ENCODE measurements at places on chromosomes 7 and 10. TPM values are rescaled to one million over a fixed set of nuclear protein-coding genes. Genes with fewer than 3 reads are reported as not detected.
A peak's percentile ranks its signal among the peaks of the same experiment; 100 is the strongest.

GRCh38 chr7:141221007-141221612, 147.2 kb downstream of the TMEM178B start:
- DNase-seq, result no peak

TSPAN12 gene
- 89.3 TPM for total RNA-seq

DNA sequence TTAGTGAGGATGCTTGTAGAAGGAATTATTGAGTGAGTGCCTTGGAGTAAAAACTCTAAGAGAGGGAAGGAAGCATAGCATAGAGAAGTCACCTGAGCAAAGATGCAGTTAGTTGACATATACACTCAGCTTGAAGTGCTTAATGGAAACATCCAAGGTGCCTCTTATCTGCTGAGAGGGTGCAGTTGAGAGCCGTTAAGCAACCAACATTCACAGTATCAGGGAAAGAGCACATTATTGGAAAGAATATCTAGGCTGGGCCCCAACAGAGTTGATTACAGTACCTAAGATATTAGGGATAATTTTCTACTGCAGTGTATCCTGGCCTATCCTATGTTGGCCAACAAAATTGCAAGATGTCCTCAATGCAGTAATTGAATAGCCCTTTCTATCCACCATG, 302.0 kb downstream of the ETV1 start:
- DNase-seq, result no peak

KCNH2 gene
- total RNA-seq, result 0.13 TPM

DNA sequence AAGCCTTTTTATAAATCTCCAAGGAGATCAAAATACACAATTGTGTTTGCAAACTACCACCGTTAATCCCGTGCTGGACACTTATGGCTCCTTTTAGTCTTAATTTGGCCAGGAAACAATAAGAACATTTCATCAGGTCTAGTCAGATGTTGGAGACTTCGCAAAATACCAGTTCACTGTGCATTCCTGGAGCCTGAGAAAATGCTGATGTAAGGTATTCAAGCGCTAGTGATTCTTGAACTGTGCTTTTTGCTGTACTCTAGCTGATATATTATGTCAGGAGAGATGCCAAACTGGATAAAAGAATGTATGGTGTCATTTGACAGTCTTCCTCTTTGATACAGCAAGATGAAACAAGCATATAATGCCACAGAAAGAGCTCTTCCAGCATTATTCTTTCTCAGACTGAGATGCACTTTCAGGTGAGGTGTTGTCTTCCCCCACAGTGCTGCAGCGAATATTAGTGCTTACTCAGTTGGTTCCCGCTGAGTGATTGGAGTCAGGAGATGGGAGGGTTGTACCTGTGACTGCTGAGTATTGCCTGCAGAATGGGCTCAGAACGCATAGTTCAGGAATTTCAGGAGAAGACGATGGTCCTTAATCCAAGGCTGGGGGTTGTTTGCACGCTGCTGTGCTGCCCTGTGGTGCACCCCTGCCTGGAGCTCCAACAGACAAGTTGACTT, 59.2 kb downstream of the OGDH start:
- DNase-seq, result no peak

DNA sequence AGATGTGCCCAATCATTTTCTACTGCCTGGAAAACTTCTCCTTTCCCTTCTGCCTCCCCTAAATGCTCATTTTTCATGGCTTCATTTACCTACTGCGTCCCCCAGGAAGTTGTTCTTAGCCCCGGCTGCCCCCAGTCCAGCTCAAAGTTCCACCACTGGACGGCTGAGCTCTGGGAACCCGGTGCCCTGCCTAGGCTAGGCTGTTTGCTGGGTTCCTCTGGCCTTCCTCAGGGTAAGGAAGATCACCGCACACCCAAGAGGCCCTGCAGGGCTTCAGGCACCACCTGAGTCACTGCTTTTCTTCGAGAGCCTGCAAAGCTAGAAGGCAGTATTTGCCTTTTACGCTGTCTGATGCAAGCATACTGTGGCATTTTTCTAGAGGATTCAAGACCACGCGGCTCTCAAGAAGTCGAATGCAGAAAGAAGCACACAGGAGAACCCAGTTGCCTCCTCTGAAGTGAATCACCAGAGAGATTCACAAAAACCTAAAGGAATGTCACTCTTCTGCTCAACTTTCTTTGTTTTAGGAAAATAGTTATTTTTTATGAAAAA, 46.7 kb upstream of the ZMIZ1 start:
- no peak for DNase-seq

GRCh38 chr7:44373418-44373740, 48.0 kb upstream of the CAMK2B start:
- no peak for DNase-seq

LRRD1 gene
- under 0.01 TPM for total RNA-seq

GRCh38 chr7:450741-451140, 68.9 kb downstream of the PDGFA start:
- DNase-seq, result no peak

- no peak for DNase-seq
Measured at GRCh38 chr7:28533267-28533666, 120.9 kb downstream of the CREB5 start.

- DNase-seq, result no peak
Measured at GRCh38 chr10:88983939-88984338, 6.7 kb upstream of the FAS start.

ASB13 gene
- total RNA-seq, result 33.3 TPM

GRCh38 chr7:4472728-4473127, 209.4 kb upstream of the FOXK1 start:
- no peak for DNase-seq

DNA sequence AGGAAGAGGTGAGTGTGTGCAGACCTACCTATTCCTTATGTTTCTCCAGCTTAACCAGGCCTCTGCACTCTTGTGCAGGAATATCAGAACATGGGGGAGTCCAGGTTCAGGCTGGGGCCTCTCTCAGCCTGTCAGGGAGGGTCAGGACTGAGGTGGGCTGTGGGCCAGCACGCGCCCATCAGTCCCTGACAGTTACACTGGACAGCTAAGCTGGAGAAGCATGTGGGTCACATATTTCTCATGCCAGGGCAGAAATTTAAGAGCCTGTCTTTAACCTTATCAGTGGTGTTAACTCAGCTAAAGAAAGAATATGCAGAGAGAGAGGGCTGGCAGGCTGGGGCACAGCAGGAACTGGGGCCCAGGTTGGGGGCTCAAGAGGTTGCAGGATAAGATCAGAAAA, 8.7 kb upstream of the POLD2 start:
- no peak for DNase-seq

DNA sequence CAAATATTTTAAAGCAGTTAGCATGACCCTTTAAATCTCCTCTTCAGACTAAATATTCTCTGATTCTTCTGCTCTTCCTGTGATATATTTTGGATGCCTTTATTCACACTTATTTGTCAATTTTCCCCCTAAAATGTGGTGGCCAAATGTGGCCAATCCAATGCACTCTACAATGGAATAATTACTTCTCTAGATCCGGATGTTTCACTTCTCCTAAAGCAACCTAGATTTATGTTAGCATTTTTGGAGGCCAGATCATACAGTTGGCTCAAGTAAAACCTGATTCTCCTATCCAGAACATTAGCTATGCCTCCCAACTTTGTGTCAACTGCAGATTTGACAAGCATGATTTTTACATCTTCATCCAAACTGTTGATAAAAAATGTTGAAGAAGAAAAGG, 153.7 kb downstream of the CREB5 start:
- no peak for DNase-seq

MYL10 gene
- total RNA-seq, result not detected

TUBAL3 gene
- total RNA-seq, result not detected

CLDN3 gene
- 0.26 TPM for total RNA-seq

DNA sequence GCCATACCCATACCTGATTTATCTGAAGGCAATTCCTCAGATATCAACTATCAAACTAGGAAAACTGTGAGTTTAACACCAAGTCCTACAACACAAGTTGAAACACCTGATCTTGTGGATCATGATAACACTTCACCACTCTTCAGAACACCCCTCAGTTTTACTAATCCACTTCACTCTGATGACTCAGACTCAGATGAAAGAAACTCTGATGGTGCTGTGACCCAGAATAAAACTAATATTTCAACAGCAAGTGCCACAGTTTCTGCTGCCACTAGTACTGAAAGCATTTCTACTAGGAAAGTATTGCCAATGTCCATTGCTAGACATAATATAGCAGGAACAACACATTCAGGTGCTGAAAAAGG, 69.0 kb upstream of the RSBN1L start:
- DNase-seq, result no peak

DPYSL4 gene
- 5.6 TPM for total RNA-seq

GRCh38 chr10:14399641-14400040, 68.9 kb upstream of the FRMD4A start:
- DNase-seq, result no peak

OR2F1 gene
- total RNA-seq, result not detected

- DNase-seq, result no peak
Measured at GRCh38 chr7:92987095-92987494, 130.7 kb downstream of the SAMD9 start.

DNA sequence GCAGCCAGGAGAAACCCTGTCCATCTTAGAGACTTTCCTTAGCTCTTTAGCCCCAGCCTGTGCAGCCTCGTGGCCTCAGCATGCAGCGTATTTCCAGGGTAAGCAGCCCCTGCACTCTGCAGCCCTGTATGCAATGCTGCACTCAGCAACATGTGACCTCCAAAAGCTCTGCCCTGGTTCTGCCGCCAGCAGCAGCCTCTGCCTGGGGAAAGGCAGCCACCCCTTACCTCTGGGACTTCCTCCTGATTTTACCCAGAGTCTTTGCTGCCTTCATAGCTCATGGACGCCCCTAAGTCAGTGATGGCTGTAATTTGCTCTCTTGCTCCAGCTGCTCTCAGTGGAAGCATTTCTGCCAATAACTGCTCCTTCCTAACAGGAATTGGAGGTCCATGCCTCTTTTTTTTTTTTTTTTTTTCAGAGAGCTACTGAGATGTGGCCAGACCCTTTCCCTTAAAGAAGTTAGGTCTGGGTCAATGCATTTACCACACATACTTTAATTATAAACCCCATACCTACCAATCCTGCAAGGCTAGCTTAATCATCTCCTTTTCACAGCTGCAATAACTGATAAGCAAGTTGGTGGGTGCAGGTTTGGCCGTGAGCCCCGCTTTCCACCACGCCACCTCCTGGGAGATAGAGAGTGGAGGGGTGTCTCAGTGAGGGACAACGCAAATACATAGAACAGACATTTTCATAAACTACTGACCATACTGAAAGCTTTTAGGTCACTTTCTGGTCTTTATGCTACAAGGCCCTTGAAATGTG, 71.7 kb downstream of the RAMP3 start:
- no peak for DNase-seq

DNA sequence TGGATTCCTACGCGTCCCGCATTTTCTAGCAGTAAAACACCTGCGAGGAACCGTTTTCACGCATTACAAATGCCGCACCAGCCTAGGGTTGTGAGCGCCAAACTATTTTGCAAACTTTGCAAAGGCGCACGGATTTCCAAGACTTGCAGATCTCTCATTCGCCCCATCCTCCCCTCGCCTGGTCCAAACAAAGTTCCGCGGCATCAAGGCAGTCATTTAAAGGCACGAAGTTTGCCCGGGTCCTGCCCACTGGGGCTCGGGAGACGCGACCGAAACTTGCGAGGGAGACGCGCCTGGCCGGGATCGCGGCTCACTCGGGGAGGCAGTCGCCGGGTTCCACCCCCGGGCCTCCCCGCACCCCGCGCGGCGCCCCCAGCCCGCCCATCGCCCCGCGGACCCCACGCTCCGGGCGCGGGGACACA, 613 bp downstream of the USP6NL start:
- DNase-seq, result peak; percentile 33

- DNase-seq, result no peak
Measured at GRCh38 chr10:42988517-42989395, 88.1 kb upstream of the RET start.

CALML5 gene
- total RNA-seq, result not detected

DNA sequence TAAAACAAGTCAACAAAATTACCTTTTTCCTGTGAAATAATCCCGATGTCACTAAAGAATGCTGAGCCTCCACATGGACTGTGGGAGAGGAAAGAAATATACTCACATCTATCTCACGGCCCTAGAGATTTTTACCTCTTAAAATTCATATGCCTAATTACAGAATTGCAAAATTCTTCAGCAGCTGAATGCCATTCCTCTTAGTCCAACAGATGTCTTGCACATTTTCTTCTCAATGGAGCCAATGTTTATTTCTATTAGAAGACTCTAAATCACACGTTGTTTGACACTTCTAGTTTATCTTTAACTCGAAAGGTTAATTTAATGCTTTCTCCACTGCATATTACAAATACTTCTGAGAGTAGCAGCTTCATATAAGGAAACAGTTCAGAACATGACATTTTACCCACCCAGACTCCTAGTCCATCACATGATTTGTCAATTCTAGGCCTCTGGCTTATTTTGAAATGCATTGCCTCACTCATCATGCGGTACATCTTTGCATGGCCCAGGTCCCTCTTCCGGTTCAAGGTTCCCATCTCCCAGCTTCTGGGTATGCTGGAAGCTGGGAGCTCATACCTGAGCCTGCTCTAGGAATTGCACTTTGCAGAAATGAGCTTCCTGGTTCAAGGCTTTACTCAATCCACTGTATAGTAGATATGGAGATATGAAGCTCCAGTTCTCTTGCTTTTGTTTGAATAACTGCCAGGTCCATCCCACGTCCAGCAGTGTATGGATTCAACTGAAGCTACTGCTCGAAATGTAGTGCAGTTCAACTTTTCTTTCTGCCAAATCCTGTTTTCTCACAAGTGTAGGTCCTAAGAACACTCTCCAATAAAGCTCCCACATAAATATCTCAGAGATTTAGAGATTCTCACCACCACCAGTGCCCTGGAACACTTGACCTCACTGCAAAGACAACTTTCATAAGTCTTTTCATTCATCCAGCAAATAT, 306.2 kb downstream of the GPR37 start:
- DNase-seq, result no peak

ECHDC3 gene
- total RNA-seq, result 16.7 TPM

SLK gene
- 44.5 TPM for total RNA-seq

GRCh38 chr7:151707757-151708156, 169.2 kb downstream of the PRKAG2 start:
- DNase-seq, result no peak

TRPV5 gene
- total RNA-seq, result not detected

ACSM6 gene
- total RNA-seq, result not detected

DNA sequence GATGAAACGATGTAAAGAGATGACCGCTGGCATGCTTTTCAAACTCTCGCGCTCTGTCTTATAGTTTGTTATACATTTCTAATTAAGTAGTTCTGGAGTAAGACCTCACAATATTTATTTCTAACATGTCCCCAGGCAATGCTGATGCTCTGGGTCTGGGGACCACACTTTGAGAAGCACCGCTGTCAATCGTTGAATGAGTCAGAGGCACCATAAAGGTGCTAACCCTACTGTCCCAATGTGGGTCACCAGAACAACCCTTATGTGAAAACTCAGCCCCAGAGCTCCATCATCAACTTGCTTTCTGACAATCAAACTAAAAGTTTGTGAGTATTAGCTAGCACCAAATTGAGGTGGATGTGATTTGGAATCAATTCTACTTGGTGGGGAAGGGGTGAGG, 284.1 kb upstream of the PRKCQ start:
- no peak for DNase-seq

- no peak for DNase-seq
Measured at GRCh38 chr7:31061185-31061584, 9.1 kb downstream of the ADCYAP1R1 start.

SPDYE2 gene
- total RNA-seq, result not detected

- no peak for DNase-seq
Measured at GRCh38 chr7:38245409-38245977, 27.9 kb downstream of the TARP start.

All from dermis microvascular lymphatic vessel endothelial cell (primary cell).